ENCODE measurements at places on chromosomes 3 and 15. TPM values are rescaled to one million over a fixed set of nuclear protein-coding genes. Genes with fewer than 3 reads are reported as not detected.

The RHO gene
- total RNA-seq, result not detected

The DNAJA4 gene
- total RNA-seq, result 2.9 TPM

The KLHL40 gene
- not detected for total RNA-seq

The DALRD3 gene
- 73.7 TPM for total RNA-seq

The SCN5A gene
- total RNA-seq, result not detected

The TRPM1 gene
- not detected for total RNA-seq

The APBA2 gene
- total RNA-seq, result 7.2 TPM

The AMT gene
- 0.58 TPM for total RNA-seq

The C3orf20 gene
- not detected for total RNA-seq

The IL17RB gene
- total RNA-seq, result not detected

The TNK2 gene
- 9.7 TPM for total RNA-seq

The LRRC28 gene
- total RNA-seq, result 43.5 TPM

The ANKRD34C gene
- not detected for total RNA-seq

All from myometrial cell (primary cell).